ENCODE measurements at places on chromosomes 7 and 10.
A peak's percentile ranks its signal among the peaks of the same experiment; 100 is the strongest.

DNA sequence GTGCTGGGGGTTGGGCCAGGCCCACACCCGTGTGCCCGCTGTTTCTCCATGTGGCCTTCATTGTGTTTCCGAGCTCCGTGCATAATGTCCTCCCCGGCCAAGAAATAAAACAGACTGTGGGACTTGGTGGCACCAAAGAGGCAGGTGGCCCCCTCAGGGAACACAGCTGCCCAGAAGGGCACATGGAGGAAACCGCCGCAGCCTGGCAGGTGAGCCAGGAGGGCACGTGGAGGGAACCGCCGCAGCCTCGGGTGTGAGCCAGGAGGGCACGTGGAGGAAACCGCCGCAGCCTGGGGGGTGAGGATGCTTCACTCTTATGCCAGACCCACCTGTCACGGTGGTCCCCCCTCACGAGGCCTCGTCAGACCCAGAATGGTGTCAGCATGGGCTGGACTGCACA is 288.7 kb downstream of the WDR37 start:
- DNase-seq = no peak

- DNase-seq = no peak
These were observed 44.4 kb downstream of the SLC35G1 start for GRCh38 chr10:93938140-93938539.

DNA sequence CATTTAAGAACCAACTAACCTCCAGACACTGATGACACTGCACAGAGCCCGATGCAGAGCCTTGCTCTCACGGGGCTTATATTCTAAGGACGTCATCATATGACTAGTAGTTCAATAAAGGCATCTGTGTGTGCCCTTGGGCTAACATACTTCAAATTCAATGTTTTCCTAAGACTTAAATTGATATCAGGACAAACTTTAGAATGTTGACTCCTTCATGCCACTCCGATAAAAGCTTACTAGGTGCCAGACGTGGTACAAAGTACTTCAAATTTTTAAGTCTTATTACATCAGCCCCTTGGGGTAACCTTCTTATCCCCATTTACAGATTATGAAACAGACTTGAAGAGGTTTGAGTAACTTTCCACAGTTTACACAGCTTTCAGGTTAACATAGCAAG is 191.1 kb upstream of the PLXNA4 start:
- no peak for DNase-seq

DNA sequence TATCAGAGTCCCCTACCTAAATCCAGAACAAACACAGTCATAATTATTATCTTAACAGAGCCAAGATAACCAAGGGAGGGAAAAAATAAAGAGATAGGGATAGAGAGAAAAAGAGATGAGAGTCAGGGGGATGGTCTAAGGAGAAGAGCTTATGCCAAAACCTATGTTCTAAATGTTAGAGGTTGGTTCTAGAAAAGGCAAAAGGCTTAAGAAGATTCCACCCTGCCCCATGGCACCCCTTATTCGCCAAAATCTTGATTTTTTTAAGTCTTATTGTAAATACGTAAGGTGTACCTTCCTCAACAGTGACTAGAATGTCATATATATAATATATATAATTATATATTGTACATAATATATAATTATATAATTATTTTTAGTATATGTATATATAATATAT is 29.6 kb upstream of the CTNNA3 start:
- DNase-seq = no peak

DNA sequence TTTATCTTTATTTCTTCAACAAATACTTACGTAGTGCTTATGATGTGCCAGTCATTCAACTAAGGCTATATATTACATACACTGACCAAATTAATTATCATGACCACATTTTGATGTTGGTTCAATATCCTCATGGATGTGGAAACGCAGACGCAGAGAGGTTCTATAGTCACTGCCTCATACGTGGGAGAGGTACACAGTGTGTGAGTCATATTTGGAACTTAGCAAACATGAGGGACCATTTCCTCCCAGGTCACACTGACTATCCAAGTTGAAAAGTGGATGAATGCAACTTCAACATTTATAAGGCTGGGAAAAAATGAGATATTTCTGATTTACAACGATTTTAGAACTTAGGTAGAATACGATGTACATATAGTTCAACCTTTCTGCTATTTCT is 113.6 kb downstream of the PRLHR start:
- no peak for DNase-seq

GRCh38 chr10:125076121-125076825 is 84.1 kb downstream of the CTBP2 start:
- no peak for DNase-seq

GRCh38 chr10:115979576-115979975 is 293.4 kb downstream of the GFRA1 start:
- DNase-seq = no peak

DNA sequence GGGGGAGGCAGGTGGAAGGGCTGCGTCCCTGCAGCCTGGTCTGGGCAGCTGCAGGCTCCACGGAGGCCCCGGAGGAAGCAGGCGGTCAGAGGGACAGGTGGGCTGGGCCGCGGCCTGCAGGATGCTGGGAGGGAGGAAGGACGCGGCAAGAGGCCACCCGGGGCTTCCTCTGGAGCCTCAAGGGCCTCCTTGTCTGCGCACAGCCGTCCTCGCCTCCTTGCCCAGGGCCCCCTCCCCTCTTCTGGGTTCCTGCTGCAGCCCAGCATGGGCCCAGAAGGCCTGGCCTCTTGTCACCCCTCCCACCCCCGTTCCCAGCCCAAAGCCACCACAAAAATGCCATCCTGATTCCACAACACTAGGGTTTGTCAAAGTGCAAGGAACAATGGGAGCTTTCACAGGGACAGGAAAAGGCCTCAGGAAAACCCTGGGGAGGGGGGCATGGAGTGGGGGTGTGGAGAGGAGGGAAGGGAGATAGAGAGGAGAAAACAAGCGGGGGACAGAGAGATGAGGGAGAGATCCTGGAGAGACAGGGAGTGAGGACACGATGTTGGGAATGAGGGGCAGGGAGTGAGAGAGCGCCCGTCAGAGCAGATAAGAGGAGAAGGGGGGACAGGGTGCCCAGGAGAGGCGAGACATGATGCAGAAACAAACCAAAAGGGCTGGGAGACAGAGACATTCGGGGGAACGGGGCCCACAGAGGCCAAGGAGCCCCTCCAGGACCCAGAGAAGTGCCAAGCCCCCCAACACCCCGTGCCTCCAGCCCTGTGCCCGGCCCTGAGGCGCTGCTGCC is 41.8 kb downstream of the ZCCHC24 start:
- DNase-seq = no peak

GRCh38 chr7:133061792-133062191 is 20.1 kb downstream of the CHCHD3 start:
- no peak for DNase-seq

- DNase-seq = no peak
These were observed 126.1 kb upstream of the EFCAB10 start for GRCh38 chr7:105707381-105707780.

DNA sequence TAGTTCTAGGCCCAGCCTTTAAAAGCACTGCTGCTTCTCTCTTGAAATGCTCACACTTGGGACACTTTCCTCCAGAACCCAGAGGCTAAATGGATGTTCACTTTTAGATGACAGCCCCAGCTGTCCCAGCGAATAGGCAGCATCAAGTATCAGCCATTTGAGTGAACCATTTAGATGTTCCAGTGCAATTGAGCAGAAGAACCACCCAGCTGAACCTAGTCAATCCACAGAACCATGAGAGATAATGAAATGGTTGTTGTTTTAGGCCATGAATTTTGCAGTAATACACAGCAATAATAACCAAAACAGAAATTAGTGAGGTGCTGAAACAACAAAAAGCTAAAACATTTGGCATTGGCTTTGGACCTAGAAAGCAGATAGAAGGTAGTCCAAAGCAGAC is 273.9 kb downstream of the ETV1 start:
- DNase-seq = no peak

DNA sequence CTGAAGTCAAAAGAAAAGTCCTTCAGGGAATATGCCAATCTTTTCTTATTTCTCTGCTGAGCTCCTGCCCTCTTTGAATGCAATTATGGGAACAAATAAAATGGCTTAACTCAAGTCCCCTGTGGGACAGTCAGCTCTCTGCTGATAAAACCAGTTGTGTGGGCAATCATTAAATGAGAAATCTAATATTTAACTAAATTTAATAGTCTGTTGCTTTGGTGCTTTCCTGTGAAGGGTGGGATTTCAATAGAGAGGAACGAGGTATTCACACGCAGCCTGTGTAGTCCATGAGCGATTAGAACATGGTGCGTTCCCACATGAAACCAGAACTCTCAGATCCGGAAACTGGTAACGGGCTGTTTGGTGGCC is 138.4 kb downstream of the PAXIP1 start:
- no peak for DNase-seq

- DNase-seq = peak; percentile 49
These were observed 69.3 kb downstream of the AP3M1 start for GRCh38 chr10:74081192-74081803.

- no peak for DNase-seq
These were observed 17.1 kb downstream of the LRRN3 start for GRCh38 chr7:111108000-111108399.

DNA sequence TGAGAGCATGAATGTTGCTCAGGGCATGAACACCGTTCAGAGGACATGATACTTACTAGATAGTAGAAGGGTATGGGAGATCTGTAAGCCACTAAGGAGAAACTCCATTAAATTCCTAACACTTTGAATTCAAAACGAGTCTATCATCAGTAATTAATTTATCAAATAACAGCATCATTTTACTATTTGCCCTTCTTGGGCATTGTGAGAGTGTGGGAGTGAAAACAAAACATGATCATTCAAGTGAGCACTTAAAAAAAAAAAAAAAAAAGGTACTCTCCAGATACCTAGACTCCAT is 20.5 kb upstream of the ASB15 start:
- DNase-seq = no peak

GRCh38 chr7:47941136-47941844 is 7.0 kb downstream of the PKD1L1 start:
- peak; percentile 90 for DNase-seq

- no peak for DNase-seq
These were observed 99.0 kb downstream of the AOAH start for GRCh38 chr7:36625247-36625646.

- DNase-seq = no peak
These were observed 22.6 kb upstream of the DDX50 start for GRCh38 chr10:68878496-68878895.

GRCh38 chr7:86955895-86956503 is 103.5 kb downstream of the ELAPOR2 start:
- no peak for DNase-seq

DNA sequence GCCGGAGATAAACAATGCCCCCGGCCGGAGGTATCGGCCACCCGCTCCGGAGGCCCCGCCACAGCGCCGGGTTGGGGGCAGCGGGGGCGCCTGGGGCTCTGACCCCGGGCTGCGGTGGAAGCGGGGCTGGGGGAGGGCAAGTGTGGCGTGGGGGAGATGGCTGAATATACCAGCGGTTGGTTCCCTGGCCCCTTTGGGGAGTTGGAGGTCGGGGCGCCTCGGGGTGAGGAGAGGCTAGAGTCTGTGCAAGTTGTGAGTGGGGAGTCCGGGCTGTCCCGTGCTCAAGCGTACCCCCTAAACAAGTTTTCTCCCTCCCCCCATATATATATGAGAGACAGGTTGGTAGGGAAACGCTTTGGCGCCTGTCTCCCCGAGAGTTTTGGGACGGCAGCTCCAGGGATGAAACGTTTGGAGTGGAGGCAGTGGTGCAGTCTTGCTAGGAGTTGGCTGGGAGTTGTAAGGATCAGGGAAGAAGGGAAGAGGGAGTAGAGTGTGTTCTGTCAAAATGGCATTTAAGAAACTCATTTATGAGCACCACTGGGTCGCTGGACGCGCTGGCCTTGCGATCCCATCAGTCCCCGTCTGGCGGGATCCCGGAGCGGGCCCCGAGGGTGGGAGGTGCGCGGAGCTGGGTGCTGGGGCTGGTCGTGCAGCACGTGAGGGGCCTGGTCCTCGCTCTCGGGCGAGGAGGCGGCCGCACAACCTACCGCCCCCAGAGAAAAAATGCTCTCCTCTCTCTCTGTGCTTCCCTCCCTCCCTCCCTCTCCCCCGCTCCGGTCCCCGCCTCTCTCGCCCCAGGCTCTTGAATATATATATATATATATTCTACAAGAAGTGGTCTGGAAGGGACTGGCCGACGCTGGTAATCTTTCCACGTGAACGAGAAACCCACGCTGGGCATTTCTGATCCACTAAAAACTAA is 1.1 kb downstream of the TET1 start:
- no peak for DNase-seq

- no peak for DNase-seq
These were observed 98.3 kb downstream of the MKI67 start for GRCh38 chr10:128027822-128028507.

DNA sequence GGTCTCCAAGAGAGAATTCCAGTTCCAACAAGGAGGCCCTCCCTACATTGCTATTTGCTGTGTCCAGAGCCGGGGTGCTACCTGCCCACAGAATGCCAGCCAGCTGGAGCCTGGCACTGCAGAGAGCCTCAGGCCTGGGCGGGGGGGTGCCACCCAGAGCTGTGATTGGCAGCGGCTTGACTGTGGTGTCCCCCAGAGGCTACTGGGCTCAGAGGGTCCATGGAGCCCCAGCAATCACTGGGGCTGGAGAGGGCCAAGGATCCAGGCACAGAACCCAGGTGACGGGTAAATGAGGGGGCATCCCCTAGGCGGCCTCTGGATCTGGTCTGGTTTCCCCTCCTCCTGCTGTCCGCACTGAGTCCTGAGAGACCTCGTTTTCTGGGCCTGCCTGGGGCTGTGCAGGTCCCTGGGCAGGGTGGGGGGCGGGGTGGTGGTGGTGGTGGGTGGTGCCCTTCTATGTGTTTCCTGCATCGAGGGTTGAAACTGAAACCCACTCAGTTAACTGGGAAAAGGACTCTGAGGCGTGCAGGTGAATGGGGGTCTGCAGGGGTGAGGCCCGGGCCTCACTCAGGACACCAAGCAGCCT is 12.6 kb downstream of the DPYSL4 start:
- no peak for DNase-seq

- no peak for DNase-seq
These were observed 10.3 kb downstream of the FAM241B start for GRCh38 chr10:69640196-69640980.

- no peak for DNase-seq
These were observed 2.1 kb downstream of the WEE2 start for GRCh38 chr7:141710301-141710700.

DNA sequence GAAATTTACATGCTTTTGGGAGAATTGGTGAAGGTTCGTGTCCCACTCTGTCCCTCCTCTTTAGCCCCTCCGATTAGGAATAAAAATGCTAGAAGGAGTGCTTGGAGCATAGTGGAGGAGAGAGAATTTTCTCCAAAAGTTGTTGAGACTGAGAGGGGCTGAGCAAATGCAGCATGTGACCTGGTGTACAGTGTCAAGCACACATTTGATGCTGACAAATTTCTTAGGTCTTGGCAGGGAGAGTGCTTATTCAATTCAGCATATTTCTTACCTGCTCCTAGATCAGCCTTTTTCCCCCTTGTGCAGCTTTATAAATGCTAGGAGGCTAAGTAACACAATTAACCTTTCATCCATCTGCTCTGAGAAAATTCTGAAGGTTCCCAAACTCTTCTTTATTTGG is 189.0 kb downstream of the GALNT17 start:
- no peak for DNase-seq

DNA sequence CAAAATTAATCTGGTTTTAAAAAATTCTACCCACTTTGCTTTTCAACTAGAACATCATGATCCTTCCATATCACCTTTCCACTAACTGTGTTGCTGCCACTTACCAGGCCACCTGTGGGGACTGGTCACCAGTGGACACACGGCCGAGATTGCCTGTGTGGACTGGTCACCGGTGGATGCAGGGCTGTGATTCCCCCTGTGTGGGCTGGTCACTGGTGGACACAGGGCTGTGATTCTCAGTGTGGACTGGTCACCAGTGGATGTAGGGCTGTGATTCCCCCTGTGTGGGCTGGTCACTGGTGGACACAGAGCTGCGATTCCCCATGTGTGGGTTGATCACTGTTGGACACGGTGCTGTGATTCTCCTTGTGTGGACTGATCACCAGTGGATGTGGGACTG is 27.0 kb downstream of the UPP1 start:
- no peak for DNase-seq
